ENCODE measurements at places on chromosomes 4 and X.

DNA sequence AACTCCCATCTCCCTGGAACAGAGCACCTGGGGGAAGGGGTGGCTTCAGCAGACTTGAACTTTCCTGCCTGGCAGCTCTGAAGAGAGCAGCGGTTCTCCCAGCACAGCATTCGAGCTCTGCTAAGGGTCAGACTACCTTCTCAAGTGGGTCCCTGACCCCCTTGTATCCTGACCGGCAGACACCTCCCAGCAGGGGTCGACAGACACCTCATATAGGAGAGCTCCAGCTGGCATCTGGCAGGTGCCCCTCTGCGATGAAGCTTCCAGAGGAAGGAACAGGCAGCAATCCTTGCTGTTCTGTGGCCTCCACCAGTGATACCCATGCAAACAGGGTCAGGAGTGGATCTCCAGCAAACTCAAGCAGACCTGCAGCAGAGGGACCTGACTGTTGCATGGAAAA lies 244.1 kb upstream of the RASGEF1B start:
- DNase-seq = no peak

DNA sequence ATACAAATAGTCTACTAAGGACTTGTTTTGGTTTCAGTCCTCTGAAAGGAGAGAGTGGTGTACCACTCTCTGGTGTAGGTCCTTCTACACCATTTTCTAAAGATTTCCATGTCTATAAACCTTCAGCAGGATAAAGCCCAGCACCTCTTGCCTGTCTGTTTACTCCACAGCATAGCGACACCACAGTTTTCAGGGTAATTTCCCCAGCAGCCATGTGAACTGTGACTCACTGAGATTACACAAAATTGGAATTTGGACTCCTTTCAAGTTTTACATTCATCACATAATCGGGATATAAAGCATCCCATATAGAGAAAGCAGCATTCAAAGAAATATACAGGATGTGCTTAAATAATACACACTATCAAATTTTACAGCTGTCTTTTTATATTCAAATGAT lies 229.6 kb downstream of the PRDM5 start:
- DNase-seq = no peak

- DNase-seq = no peak
Measured at GRCh38 chr4:140158365-140159030, 4.5 kb upstream of the MAML3 start.

DNA sequence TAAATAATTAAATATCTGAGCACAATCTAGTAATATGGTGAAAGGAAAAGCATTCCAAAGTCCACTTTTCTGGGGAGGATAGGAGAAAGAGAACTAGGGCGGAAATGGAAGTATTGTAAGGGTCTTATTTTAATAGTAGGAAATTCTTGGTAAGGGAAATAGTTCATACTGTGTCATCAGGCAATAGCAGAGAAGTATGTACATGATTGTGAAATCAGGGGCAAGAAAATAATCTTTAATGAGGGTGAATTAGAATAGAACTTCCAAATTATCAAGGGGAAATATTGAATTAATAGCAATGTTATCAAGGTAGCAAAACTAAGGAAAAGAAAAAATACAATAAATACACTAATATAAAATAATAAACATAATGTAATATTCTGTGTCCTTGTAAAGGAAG lies 14.8 kb downstream of the GIMD1 start:
- no peak for DNase-seq
